ENCODE measurements at places on chromosomes 2 and 18. TPM values are rescaled to one million over a fixed set of nuclear protein-coding genes. Genes with fewer than 3 reads are reported as not detected.

The PCGF1 gene
- polyA plus RNA-seq: 32.2 TPM

DNA sequence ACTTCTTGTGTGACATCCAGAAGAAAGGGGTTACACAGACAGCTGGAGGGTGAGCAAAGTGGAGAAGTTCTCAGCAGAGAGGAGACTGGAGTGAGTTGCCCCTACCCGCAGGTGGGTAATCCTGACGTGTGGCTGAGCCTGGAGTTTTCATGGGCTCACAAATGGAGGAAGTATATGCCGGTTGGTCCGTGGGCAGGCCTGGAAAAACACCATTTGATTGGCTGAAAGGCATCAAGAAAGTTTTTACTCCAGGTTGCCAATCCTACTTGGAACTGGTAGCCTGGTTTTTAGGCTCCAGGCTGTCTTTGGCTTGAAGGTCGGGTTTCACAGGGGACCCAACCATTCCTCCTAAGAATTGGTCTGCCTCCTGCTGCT is 1177.4 kb upstream of the LRRTM1 start:
- DNase-seq: peak; percentile 11

- no peak for DNase-seq
These were observed 381.2 kb downstream of the LPIN1 start for GRCh38 chr2:12127638-12128037.

The TAF1B gene
- polyA plus RNA-seq: 37.0 TPM

- DNase-seq: no peak
These were observed 180.3 kb upstream of the BCL2L11 start for GRCh38 chr2:110940376-110940910.

- DNase-seq: no peak
These were observed 35.6 kb upstream of the PRLH start for GRCh38 chr2:237530472-237531433.

The BCL11A gene
- polyA plus RNA-seq: 0.12 TPM

DNA sequence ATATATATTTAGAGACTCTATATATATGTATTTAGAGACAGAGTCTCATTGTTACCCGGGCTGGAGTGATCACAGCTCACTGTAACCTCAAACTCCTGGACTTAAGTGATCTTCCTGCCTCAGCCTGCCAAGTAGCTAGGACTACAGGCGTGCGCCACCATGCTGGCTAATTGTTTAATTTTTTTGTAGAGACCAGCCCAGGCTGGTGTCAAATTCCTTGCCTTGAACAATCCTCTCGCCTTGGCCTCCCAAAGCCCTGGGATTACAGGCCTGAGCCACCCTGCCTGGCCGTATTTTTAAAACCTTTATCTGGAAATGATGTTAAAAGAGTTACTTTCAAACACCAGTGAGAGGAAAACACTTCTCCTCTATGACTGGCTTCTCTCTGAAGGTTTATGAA is 30.9 kb upstream of the PGAP1 start:
- DNase-seq: no peak

GRCh38 chr2:218995972-218996711 is 2.9 kb upstream of the CRYBA2 start:
- DNase-seq: peak; percentile 87

DNA sequence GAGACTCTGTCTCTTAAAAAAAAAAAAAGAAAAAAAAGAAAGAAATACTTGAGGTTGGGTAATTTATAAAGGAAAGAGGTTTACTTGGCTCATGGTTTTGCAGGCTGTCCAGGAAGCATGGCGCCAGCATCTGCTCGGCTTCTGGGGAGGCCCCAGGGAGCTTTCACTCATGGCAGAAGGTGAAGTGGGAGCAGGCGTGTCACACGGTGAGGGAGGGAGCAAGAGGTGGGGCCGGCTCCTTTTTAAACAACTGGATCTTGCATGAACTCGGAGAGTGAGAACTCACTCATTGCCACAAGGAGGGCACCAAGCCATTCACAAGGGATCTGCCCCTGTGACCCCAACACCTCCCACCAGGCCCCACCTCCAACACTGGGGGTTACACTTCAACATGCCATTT is 30.6 kb downstream of the CYP26B1 start:
- DNase-seq: no peak

- DNase-seq: no peak
These were observed 465.1 kb downstream of the LPIN1 start for GRCh38 chr2:12211326-12212175.

The FLACC1 gene
- polyA plus RNA-seq: 0.07 TPM

- no peak for DNase-seq
These were observed 278.3 kb downstream of the PTGR3 start for GRCh38 chr18:74930616-74931015.

DNA sequence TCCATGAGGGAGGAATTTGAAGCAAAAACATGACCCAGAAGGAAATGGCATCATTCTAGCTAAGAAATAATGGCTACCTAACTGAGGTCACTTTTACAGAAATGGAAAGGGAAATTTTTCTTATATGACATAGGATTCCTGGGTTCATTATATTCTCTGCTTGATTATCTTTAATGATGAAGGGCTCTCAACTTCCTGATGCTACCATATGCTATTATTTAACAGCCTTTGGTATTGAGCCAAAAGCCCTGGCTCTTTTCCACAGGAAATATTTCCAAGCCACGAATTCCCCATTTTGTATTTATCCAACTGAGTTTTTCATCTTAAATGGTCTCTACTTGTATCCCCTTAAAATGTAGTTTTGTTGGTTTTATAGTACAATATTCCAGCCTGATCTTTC is 63.2 kb upstream of the NPAS2 start:
- DNase-seq: no peak

GRCh38 chr2:1701556-1702185 is 42.6 kb downstream of the PXDN start:
- no peak for DNase-seq

DNA sequence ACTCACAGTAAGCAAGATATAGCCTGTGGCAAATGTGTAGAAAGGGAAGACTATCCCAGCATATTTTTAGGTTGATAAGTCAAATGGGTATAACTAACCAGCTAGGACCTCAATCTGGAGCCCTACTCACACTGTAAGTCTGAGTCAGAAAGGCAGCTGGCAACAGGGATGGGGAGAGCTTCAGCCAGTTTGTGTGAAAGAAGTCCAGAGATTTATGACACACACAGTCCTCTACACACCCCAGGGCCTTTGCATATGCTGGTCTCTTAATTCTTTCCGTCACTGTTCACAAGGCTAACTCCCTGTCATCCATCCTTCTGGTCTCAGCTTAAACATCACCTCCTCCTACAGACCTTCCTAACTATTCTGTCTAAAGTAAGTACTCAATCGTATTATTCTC is 5.9 kb upstream of the TCF4 start:
- no peak for DNase-seq

DNA sequence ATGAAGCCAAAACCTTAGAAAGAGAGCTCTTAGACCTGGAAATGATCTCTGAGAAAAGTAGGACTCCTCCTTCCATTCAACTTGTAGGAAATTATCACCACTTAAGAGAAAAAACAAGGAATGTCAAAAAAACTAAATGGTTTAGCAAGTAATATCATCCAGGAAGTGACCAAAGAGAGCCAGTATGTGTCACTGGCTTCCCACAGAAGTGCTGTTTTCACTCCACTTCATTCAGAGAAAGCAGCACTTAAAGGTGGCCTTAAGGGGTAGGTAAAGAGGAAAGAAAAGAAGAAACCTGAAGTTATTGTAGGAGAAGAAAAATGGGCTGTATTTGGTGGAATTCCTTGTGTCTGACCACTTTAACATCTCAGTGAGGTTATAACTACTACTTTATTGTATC is 414.4 kb upstream of the ETAA1 start:
- no peak for DNase-seq

DNA sequence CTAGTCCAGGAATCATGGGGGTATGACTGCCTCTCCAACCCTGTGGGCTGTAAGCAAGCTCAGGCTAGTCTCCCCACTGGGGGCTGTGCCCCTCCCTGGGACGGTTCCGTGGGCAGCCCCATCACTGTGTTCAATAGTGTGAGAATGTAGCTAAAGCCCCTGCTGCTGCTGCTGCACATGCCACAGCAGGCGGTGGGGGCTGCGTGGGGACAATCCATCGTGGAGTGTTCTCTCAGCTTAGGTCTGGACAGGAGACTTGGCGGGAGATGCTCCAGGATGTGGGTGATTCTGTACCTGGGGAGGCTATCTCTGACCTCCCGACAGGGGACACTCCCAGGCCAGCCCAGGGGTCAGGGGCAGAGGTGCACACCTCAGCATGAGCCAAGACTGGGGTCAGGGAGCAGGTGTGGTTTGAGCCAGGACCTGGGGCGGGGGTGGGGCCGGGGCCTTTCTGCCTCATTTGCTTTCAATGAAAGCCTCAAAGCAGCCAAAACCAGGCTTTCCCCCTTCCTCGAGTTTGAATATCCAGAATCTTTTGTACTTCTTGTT is 10.2 kb downstream of the PKDCC start:
- DNase-seq: no peak

DNA sequence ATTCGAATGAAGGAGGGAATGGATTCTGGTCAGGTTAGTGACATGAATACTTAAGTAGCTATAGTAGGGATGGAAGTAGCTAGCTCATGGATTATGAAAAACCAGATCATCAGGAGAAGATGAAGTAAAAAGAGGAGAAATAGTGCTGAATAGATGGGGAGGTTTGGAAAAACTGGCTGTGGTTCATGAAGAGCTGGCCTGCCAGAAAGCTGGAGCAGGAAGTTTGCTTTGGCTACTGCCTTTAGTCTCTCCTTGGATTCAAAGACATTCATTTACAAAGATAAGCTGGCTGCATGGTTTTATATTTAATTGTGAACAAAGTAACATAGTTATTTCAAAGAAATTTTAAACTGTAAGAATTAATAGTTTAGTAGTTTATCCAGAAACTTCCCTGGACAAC is 567.0 kb downstream of the RIT2 start:
- DNase-seq: no peak

- no peak for DNase-seq
These were observed 10.5 kb downstream of the VIT start for GRCh38 chr2:36707050-36707449.

DNA sequence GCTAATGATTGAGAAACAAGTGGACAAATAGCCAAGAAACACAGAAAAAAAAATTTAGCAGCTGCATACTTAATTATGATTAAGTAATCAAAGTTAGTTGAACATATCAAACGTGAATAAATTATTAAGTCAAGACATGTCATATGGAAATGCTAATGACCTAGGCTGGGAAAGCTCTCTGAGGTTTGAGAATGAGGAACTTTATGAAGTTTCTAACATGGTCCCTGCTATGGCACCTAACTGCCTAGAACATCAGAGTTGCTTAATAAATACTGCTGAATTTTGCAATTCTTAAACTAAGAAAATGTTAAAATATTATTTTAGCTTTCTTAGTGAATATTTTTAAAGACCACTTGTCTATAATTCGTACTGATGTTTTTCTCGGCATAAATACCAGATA is 99.8 kb downstream of the AFF3 start:
- no peak for DNase-seq

The BUB1 gene
- 38.2 TPM for polyA plus RNA-seq

The GAREM1 gene
- 1.0 TPM for polyA plus RNA-seq

DNA sequence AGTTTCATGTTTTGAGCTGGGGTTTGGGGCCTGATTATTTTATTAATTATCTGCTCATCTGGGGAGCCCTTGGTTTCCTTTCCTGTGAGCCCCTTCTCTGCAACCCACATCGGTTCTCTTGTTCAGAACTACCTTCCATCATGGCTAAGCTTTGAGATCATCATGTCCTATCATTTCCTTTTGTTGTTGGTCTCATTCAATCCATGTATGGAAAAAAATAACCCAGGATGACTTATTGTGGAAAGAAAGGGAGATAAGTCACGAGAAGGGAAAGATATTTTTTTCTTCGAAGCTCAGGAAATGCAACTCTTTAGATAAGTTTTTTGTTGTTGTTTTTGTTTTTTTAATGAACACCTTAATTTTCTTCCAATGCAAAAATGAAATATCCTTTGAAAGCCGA is 43.7 kb downstream of the EHD3 start:
- DNase-seq: no peak

DNA sequence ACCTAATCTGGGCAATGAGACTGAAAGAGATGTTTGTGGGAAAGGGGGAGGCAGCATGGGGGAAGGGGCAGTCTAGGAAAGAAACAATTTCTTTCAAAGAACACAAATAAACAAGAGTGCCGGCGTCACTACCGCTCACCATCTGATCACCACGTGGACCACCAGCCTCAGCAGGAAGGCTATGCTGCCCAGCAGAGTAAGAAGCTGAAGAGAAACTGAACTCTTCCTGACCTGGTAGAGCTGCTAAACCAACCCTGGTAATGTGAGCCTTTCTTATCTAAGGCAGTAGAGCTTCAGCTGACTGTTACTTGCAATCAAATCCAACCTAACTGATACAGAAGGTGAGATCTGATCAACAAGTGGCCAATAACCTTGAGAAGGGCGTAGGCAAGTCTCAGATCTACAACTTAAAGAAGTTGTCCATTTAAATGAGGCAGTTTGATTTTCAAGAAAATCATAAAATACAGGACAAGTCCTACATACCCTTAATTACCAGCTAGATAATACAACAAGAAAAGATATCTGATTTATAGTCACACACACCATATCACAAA is 44.2 kb upstream of the SPTBN1 start:
- DNase-seq: no peak

DNA sequence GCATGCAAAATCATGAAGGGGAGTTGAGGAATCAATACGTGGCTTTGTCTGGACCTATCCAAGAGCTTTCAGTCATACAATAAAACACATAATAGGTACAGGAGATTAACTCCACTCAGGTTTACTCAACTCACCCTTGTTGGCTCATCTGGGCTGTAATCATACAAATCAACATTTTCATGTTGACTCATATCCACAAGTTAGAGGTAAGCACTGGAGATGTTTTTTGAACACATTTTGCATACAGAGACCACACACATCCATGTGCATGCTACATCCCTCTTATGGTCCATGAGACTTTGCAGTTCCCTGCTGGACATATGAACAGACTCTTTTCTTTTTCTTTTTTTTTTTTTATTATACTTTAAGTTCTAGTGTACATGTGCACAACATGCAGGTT is 336.9 kb upstream of the PIK3C3 start:
- DNase-seq: no peak

- no peak for DNase-seq
These were observed 236.9 kb downstream of the TRIB2 start for GRCh38 chr2:12953596-12953995.

The BIRC6 gene
- polyA plus RNA-seq: 20.3 TPM

The ZNF521 gene
- polyA plus RNA-seq: not detected

The PTH2R gene
- not detected for polyA plus RNA-seq

The LIPG gene
- polyA plus RNA-seq: 0.33 TPM

The POTEE gene
- polyA plus RNA-seq: 0.11 TPM

GRCh38 chr2:43340945-43341356 is 114.5 kb upstream of the ZFP36L2 start:
- DNase-seq: peak; percentile 12

GRCh38 chr18:36650906-36651305 is 177.9 kb downstream of the TPGS2 start:
- DNase-seq: no peak

The LINC00305 gene
- polyA plus RNA-seq: not detected

- DNase-seq: no peak
These were observed 433.3 kb upstream of the TMEFF2 start for GRCh38 chr2:192628017-192628416.
